Amniotic epithelial cell (primary cell): ENCODE measurements at places on chromosomes 11 and 22.

DNA sequence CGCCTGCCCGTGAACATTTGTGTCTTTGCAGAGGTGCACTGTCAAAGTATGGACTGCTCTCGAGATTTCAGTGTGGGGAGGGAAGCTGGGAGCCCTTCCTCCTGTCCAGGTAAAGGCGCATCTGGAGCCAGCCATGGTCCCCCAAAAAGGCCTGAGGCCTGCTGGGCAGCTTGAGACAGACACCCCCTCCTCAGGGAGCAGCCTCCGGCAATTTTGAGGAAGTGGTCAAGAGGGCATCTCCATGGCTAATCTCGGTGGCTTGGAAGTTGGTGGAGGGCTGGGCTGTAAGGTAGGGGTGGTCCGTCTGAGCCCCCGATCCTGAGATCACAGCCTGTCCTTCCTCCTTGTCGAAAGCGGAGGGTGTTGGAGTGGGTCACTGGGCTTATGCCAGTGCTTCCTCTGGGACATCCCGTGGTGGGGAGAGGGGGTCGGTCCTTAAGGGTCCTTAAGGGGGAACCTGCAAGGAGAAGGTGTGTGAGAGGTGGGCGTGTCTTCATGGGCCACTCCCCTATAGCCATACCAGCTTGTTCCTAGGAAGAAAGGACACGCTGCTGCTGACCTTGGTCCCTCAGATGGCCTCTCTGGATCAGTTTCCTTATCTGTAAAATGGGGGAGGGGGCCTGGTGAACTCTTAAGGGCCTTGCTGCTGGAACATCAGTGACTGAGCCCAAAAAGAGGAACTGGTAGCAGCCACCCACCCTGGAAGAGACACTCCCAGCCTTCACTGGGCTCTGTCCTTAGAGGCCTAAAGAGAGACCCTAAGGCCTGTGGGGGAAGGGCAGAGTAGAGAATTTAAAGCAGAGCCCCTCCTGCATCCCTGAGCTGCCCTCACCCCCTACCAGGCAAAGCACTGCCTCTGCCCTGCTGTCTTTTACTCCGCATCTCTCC, 2.6 kb downstream of the KCNC1 start:
- no peak for DNase-seq

- no peak for DNase-seq
These were observed 17.0 kb upstream of the GRIK4 start for GRCh38 chr11:120494595-120494994.

DNA sequence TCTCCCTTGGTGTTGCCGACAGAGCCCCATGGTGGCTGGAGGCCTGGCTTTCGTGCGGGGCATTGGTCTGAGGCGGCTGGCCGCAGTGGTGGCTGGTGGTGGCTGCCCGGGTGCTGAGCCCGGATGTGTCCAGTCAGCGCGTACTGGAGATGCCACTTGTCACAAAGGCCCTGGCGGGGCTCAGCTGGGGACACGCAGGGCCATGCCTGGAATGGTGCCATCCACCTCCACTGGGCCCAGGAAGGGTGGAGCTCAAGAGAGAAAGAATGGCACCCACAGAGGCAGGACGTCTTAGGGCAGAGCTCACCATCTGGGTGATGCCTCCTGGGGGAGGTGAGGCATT, 92.5 kb downstream of the CEP164 start:
- DNase-seq, result no peak

GRCh38 chr11:43952401-43953342, 10.2 kb downstream of the C11orf96 start:
- no peak for DNase-seq

DNA sequence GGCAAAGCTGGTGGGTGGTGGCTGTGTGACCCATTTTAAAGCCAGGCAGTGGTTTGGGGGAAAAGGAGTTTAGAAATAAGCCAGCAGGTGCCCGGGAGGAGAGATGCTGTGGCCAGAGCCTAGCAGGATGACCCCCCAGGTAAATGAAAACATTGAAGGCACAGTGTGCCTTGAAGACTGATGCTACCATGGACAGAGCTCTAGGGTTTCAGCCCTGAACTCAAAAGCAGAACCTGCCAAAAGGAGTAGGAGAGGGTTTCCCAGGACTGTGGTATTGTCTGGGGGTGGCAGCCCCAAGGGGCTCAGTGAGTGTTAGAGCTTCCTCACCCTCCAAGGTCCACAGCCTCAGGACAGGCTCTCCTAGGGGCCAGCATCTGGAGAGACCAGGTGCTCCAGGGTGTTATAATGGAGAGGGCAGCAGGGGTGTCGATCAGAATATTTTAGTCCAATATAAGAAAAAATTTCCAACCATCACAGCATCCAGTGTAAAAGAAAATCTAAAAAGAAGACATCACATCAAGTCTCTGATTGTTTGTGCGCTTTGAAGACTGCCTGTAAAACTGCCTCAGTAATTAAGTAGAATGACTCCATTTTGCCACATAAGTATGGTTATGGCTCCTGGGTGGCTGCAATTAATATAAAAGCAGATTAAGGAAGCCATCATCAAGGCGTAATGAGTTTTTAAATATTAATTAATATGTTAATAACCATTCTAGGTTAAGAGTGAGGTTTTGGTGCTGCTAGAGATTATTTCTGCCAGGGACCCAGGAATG, 88.6 kb upstream of the LMO1 start:
- DNase-seq, result no peak

DNA sequence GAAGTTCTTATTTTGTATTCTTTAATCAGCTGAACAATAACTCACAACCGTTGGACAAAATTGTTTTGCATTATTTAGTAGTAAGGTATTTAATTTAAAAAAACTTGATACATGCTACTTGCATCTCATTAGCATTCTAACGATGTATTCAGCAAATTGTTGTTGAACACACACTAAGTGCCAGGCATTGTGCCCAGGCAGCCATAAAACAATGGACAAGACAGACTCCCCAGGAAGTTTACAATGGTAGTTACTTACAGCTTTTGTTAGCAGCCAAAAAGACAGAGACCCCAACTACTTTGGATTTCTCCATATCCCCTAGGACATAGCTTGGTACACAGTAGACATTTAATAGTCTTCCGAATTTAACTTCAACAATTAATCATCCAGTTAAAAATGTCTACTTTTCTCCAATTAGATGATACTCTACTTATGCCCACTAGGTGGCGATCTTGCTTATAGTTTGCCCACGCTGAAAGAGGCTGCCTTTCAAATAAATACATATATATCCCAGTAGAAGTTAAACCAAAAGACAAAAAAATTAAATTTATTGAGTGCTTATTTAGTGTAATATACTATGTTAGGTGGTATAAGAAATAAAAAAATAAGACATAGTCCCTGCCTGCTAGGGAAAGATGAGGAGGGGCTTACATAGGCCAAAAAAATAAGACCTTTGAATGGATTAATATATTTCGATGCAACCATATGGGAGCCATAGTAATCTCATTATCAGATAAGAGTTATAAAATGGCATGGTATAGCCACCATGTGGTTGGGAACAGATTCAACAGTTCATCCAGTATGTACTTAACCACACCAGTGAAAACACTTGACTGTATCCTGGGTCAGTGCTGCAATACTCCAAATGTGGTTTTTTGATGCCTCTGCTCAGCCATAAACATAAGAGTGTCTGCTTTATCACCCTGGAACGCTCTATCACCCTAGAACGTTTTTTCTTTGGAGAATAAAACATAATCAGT, 2.0 kb upstream of the FJX1 start:
- DNase-seq, result peak; percentile 73

DNA sequence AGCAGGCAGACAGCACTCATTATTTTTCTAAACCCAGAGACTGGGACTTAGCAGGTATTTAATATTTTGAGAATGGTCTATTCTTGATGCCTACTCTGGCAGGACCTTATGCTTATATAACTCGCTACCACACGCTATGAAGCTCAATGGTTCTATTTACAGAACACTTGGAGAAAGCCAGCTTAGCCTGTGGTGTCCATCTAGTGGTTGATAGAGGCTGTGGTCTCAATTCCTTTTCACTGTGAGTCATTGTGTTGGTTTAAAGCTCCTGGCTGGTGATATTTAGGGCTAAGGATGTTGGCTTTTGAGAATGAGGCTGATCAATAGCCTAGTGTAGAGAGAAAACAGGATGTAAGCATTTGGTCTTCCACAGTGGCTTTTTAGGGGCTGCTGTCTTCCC, 206.4 kb downstream of the DBX1 start:
- peak; percentile 88 for DNase-seq

DNA sequence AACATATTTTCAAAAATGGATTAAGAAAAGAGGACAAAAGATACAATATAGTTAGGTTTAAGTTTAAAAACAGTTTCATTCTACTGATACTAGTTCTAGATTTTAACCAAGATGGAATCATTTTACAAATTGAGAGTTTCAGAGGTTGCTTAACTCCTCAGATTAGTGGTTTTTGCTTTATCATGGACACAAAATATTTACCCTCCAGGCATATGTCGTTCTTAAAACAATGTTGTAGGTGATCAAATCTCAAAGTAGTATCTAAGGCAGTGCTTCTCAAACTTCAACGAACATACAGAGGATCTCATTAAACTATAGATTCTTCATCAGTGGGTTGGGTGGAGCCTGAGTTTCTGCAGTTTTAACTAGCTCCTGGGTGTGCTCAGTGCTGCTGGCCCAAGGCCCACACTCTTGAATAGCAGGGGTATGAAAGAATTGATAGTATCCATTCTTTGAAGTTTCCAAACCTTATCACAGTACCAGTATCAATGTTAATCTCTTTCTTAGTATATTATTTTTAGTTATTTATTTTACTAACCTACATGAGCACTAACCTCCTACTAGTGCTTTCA, 48.0 kb downstream of the YAP1 start:
- no peak for DNase-seq

DNA sequence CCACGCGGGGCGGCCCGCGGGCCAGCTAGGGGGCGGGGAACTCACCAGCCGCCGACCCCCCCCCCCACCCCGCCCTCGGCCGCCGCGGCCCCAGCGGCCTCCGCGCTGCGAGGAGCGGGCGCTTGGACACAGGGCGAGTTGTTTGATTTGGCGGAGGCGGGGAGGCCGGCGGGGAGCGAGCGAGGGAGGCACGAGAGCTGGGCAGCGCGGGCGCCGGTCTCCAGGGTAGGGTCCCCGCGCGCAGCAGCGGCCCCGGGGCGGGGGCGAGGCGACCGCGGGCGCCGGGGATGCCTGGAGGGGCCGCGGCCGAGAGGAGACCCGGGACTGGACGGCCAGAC, 64.4 kb downstream of the NAV2 start:
- DNase-seq, result no peak

- no peak for DNase-seq
These were observed 47.5 kb upstream of the CDON start for GRCh38 chr11:126109941-126110731.

GRCh38 chr11:704781-705645, 1.0 kb upstream of the EPS8L2 start:
- DNase-seq, result no peak

DNA sequence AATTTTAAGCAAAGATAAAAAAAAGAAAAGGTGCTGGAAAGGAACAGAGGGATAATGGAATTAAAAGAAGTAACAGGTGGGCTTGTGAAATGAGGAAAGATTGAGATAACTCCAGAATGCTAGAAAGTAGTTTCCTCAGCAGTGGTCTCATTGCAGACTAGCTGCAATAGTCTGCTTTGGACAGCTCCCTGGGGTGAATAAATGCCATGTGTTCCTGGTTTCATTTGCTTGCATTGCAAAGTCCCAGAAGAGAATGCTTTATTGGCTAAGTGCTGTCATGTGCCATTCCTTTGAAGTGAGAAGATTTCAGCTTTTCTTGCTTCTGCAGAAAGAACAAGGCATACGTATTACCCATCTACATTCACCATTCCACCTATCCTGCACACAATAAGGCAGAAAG, 478.8 kb upstream of the RAG2 start:
- peak; percentile 2 for DNase-seq

DNA sequence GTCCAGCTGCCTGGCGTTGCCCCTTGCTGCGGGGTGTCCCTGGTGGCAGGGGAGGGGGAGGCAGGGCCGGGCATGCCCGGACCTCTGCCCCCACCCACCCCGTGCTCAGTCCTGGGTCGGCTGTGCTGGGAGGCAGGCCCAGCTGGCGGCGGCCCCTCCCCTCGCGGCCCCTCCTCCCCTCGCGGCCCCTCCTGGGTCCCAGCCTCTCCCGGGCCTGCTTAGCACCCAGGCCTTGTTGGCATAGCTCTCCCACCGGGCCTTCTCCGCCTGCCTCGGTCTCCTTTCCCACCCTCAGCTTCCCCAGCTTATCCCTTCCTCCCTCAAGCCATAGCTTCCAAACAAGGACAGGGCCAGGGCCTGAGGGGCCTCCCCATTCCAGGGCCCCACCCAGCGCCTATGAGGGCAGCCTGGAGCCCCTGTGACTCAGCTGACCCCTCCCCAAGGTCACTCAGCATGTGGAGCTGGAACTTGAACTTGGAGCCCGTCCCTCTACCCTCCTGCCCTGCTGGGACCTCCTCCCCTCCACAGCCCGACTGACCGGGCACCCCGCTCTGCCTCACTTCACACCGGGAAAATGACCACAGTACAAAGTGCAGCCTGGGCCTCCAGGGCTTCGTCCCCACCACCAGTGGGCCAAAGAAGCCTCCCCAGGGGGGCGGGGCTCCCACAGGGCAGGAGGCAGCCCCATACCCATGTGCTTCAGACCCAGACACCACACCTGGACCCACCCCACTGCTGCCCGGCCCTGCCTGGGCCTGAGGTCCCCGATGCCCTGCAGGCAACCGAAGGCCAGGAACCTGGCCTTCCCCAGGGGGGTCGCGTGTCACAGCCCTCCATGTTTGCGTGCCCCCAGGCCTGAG, 1.2 kb downstream of the EPS8L2 start:
- no peak for DNase-seq

DNA sequence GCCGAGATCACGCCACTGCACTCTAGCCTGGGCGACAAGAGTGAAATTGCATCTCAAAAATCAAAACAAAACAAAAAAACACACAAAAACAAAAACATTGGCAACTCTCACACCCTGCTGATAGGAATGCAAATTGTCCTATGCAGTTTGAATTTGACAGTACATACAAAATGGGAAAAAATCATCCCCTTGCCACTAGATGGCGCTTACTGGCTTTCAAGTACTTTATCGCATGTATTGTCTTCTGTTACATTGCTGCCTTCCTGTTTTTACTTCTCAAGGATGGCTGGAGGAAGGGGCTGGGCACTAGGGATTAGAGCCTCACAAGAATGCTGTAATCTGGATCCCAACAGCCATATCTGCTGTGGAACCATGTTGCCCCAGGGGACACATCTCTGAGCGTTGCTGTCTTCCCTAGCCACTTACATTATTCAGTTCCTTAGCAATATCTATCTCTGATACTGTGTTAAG, 59.4 kb upstream of the A4GALT start:
- DNase-seq, result peak; percentile 95

DNA sequence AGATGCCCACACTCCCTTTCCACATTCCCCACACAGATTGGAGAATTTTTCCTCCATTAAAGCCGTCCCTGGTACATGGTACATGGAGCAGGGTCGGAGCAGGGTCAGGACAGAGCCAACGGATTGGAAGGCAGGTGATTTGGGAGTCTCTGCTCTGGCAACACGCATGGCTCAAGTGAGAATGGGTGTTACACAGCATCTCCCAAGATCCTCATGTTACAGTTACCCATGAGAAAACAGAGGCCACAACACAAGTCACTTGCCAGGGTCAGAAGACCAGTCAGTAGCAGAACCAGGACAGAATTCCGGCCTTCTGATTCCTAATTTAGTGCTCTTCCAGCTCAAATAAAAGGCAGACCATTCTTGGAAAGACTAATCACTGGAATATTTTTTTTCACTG, 7.7 kb upstream of the F2 start:
- peak; percentile 21 for DNase-seq

- DNase-seq, result no peak
These were observed 10.9 kb upstream of the ADSL start for GRCh38 chr22:40335358-40335757.

- DNase-seq, result no peak
These were observed 8.2 kb upstream of the PIWIL4 start for GRCh38 chr11:94558932-94559331.

- peak; percentile 35 for DNase-seq
These were observed 18.2 kb downstream of the CHRM1 start for GRCh38 chr11:62902932-62903331.
